ENCODE measurements at places on chromosomes 7 and 10.

DNA sequence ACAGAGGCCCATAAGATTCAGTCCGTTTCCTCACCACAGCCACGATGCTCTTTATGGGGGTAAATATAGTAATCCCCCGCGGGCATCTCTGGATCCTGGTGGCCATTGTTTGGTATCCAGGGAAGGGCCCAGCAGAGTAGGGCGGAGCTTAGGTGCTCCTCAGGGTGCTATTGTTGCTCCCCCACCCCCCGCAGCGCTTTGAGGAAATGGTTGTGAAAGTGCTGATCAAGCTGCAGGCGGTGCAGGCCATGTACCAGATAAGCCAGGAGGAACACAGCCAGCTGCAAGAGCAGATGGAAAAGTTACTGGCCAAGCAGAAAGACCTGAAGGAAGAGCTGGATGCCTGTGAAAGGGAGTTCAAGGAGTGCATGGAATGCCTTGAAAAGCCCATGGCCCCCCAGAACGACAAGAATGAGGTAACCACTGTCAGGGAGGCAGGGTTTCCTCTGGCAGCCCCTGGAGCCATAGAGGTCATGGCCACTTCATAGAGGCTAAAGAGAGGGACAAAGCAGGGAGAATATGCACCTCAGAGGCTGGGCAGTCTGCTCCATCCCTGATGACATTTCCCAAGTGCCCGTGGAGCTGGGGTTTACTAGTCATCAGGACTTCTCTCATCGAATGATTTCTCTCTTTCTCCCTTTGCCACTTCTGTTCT, 17.6 kb upstream of the FLNC start:
- DNase-seq, result no peak

GRCh38 chr10:44161184-44161583, 223.7 kb downstream of the CXCL12 start:
- DNase-seq, result no peak

- DNase-seq, result no peak
Observed at GRCh38 chr10:74165530-74165901, 14.5 kb downstream of the ADK start.

DNA sequence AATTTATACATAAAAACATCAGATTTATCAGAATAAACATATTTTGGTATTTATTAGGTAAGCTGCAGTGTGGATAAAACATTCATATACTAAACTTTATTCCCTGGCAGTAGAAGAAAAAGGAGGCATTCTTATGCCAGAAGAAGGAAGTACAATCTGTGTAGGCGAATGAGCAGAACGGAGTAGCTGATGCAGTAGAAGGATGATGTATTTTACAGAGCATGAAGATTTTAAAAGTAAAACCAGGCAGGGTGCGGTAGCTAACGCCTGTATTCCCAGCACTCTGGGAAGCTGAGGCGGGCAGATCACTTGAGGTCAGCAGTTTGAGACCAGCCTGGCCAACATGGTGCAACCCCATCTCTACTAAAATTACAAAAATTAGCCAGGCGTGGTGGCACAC, 294.9 kb upstream of the MKLN1 start:
- DNase-seq, result no peak

DNA sequence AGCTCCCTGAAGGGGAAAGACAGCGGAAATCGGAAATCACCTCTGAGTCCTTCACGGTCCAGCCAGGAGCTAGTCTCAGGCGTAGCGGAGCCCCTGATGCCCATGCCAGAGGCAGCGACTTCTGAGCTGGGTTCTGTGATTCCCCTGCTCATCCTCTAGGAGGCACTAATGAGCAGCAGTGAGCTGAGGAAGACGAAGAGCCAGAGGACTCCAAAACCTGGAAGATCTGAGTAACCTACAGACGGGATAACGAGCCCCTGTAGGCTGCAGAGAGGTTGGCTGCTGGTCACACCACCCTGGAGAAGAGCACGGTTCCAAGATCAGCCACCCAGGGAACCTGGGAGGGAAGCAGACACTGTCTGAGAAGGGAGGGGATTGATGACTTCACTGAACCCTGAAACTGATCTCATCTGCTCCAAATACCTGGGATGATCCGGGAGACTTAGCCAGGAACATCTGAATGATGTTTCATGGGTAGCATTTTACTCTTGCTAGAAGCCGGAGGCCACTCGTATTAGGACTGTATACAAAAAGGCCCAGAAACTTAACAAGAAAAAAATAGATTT, 304.1 kb downstream of the PAXIP1 start:
- no peak for DNase-seq

GRCh38 chr10:13997650-13998049, 333.1 kb downstream of the FRMD4A start:
- DNase-seq, result no peak

DNA sequence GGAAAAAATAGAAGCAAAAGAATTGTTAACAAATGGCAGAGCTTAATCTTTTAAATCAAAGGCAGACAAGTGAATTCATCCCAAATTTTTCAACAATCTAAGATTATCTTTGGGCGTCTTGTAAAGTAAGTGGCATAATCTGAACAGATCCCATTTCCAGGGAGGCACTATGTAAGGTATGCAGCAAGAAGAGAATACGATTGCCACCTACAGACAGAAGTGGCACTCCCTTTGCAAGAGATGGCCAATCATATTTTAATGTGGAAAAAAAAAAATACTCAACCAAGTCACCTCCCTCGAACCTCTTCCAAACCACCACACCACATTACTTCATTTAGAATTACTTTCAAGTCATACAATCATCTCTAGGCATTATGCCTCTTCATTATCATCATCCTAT, 4.0 kb downstream of the GFRA1 start:
- DNase-seq, result no peak

DNA sequence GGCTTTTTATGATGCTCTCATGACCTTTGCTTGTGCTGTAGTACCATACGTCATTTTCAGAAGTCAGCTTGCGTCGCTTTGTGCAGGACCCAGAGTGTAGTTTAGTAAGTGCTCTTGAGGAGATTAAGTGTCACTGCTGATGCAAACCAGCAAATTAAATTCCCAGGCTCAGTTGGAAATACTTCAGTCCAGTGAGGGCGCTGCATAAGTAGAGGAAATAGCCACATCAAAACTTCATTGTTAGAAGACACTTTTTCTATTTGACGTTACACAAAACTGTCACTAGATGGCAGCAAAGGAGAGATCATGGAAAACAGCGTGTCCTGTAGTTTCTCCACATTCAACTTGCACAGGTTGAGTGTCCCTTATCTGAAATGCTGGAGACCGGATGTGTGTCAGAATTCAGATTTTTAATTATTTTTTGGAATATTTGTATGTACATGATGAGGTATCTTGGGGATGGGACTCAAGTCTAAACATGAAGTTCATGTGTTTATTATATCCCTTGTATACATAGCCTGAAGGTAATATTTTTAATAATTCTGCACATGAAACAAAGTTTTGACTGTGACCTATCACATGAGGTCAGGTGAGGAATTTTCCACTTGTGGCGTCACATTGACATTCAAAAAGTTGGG, 7.9 kb downstream of the ZNF22 start:
- DNase-seq, result no peak

All from stimulated activated CD8-positive, alpha-beta memory T cell treated with anti-CD3 and anti-CD28 coated beads, Interleukin-12 subunit alpha, Interleukin-12 subunit beta, amount 100 ng/mL, for 1 hour (primary cell).